Stimulated activated CD4-positive, alpha-beta T cell treated with anti-CD3 and anti-CD28 coated beads, Interleukin-1b, Interleukin-23, amount 100 ng/mL, for 48 hours (primary cell): ENCODE measurements at places on chromosomes 2 and 18.
A peak's percentile ranks its signal among the peaks of the same experiment; 100 is the strongest.

GRCh38 chr2:49177194-49177593 is 22.9 kb upstream of the FSHR start:
- DNase-seq: no peak

DNA sequence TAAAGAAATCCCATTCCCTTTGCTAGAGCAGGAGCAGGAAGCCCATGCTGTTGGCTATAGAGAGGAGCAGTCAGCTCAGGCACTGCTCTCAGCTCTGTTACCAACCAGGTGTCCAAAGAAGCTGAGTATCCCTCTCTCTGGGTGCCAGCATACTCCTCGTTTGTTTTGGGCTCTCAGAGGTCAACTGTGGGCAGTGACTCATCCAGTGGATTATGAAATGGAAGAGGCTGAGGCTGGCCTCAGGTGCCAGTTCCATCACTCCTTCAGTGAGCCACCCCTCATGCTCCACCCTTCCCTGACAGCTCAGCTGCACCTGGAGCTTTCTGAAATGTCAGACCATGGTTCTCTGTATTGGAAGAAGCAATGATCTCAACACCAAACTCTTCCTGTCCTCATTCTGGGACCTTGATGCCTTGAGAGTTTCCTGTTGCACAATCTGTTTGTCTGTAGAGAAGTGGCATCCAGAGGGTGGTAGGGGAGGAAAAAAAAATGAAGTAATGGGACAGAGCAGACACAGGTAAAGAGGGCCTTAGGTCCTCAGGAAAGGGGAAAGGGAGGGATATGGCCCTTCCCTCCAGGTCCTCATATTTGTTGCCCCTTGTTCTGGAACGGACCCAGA is 31.2 kb upstream of the EN1 start:
- no peak for DNase-seq

DNA sequence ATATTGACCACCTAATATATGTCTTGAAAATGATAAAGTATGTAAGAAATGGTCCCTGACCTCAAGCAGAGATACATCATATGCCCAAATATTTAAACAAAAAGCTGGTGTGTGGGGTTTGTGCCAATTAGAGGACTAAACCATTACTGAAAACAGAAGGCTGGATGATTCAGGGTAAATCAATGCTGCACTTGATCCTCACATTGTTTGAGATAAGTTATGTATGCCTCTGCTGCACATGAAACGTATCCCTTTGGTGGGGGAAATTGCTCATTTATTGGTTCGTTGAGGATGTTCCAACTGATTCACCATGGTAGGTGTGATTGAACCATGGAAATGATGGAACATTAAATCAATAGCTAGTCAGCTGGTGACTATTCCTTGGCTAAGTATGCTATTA is 24.7 kb upstream of the DARS1 start:
- no peak for DNase-seq

GRCh38 chr2:328761-329160 is 40.9 kb upstream of the ALKAL2 start:
- DNase-seq: no peak

GRCh38 chr18:44181951-44182747 is 498.5 kb upstream of the SETBP1 start:
- DNase-seq: no peak

DNA sequence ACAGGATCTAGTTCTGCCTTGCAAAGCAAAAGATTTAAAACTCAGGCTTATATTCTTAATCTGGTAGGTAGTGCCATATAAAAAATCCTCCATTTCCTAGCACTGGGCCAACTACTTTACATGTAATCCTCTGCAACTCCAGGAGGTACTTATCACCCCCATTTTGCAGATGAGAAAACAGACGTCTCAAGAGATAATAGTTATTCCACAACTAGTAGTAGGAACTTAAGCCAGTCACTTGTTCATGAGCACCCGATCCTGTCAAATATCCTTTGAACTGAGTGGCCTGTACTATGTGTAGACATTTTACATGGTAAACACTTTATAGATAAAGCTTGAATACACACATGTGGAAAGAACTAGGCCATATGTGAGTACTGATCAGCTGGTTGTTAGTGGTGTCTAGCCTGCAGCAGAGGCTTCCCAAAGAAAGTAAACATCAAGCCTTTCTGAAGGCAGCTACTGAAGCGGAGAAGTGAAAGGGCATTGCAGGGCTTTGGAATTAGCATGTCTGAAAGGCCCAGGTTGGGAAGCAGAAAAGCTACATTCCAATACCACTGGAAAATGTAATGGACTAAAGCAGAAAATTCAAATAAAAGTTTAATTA is 48.0 kb downstream of the NAB1 start:
- no peak for DNase-seq

DNA sequence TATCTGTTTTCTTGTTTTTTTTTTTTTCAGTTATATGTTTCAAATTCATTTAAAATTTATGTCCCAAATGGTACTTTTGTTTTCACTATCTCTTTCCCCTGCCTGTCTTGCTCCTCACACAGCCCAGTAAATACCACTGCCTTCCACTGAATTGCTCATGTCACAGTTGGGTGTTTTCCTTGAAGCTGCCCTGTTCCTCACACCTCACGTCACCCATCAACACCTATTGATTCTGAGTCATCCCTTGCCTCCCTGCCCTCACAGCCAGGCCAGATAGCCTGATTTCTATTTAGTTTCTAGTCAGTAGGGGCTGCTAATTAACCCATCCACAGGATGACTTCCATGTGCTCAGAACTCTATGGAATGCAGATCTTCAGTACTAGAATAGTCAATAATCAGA is 25.3 kb downstream of the FSHR start:
- DNase-seq: no peak

DNA sequence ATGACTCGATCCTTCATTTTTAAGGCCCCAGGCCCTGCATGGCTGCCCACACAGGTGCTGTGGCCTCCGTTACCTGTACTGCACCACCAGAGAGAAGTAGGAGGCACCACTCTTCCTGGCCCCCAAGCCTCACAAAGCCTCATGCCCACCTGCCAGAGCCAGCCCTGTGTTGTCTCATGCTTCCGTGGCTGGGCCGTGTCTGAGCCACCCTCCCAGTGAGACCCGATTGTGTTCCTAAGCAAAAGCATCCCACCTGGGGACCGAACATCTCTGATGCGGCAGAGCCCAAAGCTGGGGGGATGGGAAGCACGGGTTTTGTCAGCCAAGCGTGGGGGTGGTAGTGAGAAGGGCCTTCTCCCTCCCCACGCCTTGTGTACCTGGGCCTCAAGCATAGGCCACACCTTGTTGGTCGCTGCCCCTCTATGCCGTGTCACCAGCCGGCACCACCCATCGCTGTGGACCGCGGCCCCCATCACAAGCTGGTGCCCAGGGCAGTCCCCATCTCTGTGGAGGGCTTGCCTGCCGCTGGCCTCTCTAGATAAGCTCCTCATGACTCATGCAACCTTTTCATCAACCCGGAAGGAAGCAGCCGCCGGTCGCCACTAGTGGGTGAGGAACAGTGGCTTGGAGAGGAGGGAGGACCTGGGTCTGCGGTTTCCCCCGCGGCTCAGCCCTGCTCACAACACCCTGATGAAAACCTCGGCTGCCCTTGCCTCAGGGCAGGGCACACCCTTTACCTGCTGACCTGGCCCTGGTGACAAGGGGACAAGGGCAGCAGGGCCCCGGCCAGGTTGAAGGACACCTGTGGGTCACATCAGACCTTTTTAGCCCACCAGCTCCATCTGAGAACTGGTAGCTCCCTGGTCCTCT is 2.7 kb upstream of the RNPEPL1 start:
- peak; percentile 93 for DNase-seq

- no peak for DNase-seq
Observed at GRCh38 chr2:40251137-40251536, 200.8 kb downstream of the SLC8A1 start.

DNA sequence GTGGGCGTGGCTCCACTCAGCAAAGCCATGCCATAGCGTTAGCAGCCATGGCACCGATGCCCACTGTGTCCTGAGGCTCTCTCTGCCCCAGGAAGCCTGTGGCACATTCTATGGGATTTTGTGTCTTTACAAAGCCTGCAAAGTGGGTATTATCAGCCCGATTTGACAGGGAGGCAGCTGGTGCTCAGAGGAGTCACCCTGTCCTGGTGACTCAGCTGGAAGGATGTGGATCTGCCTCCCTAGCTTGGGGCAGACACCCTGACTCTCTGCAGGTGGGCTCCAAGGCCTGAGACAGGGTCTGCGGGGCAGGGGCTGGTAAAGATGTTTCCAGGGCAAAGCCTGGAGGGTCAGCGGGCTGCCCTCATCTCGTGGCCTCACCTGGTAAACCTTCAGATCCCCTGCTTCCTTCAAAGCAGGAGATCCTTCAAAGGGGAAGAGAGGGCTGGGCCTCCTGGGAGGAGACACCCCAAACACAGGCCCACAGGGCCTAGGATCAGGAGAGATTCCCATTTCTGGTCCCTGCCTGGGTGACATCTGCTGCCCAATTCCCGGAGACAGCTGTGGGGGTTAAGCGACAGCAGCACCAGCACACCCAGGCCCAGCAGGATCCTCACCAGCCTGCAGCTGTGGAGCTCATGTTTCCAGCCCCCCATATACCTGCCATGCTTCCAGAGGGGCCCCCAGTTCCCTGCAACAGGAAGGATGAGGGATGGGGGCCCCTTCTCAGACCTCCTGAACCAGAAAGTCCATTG is 3.0 kb upstream of the ASB1 start:
- DNase-seq: no peak

GRCh38 chr2:197248001-197248401 is 62.6 kb downstream of the ANKRD44 start:
- no peak for DNase-seq

GRCh38 chr2:84827978-84828575 is 52.8 kb downstream of the TRABD2A start:
- DNase-seq: no peak

DNA sequence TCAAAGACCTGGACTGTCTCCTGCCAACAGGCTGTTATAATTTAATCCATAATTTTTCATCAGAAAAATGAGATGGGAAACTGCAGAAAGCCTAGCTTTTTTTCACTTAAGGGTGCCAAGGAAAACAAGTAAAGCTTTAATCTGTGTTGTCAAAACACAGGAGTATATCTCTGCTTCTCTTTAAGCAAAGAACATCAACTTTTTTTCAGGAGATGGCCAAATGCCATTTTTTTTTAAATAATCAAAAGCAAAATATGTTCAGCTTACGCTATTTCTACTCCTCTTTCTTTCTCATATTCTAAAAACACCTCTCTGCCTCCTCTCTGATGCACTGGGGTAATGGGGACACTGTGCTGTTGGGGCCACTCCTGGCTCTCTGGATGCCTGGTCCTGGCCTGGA is 73.1 kb upstream of the NXPH2 start:
- no peak for DNase-seq

DNA sequence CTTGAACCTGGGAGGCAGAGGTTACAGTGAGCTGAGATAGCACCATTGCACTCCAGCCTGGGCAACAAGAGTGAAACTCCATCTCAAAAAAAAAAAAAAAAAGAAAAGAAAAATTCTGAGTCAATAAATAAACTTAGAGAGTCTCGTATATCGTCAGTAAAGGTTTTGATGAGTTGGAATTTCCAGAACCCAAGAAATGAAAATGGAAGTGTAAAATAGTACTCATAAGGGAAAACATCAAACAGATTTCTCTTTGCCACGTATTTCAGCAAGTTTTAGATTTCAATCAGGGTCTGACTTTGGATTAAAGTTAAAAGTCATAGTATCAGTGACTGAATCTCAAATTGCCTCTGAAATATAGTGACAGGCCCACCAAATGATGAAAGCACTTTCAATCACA is 71.4 kb upstream of the SPOPL start:
- DNase-seq: no peak

- no peak for DNase-seq
Observed at GRCh38 chr18:68152770-68153169, 562.1 kb downstream of the TMX3 start.

- no peak for DNase-seq
Observed at GRCh38 chr2:130303169-130303568, 39.5 kb upstream of the IMP4 start.

DNA sequence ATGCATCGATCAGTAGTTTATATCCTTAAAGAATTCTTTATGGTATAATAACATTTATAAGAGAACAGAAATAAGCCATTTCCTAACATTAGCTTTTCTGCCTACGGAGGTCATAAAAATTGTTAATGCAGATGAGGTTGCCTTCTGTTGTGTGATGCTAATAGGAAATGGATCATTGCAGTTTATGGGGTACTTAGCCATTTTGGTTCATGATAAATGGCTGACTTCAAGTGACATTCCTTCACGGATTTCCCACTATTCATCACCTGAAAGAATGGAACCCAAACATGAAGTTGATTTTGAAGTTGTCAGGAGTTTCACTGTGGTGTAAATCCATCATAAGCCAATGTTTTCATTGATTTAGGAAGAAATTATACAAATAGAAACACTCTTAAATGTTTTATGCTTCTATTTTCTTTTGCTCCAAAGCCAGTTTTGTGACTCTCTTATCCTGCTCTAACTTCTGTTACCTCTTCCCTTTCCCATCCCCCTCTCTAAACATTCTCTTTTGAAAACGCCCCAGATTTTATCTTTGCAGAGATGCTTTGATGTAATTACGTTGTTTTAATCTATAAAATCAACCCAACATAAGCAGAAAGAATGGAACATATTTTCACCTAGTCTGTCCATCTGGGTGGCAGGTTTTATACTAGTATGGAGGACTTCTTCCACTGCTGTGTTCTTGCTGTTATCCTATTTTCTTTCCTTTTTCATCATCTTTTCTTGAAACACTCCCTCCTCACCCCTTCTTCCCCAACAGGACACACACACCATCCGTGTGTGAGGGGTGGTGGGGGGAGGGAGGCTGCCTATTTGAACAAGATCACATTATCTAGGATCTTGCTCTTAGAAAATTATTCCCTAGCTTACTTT is 58.2 kb downstream of the GREB1L start:
- DNase-seq: no peak

- no peak for DNase-seq
Observed at GRCh38 chr2:133856678-133857077, 288.4 kb upstream of the NCKAP5 start.

DNA sequence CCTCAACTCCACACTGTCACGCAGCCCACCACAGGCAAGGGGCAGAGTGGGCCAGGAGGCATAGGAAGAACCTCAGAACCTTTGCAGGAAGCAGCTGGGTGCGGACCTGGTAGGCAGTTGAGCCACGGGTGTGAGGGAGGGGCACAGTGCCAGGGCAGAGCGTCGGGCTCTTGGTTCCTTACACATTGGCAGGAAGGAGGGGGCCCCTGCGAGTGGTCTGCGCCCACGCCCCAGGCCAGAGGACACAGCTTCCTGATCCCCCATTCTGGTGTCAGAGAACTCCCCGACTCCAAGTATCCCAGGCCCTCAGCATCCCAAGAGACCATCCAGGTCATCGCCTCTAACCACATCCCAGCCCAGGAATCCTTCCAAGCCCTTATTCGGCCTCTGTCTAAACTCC is 61.5 kb downstream of the TNS1 start:
- DNase-seq: no peak

DNA sequence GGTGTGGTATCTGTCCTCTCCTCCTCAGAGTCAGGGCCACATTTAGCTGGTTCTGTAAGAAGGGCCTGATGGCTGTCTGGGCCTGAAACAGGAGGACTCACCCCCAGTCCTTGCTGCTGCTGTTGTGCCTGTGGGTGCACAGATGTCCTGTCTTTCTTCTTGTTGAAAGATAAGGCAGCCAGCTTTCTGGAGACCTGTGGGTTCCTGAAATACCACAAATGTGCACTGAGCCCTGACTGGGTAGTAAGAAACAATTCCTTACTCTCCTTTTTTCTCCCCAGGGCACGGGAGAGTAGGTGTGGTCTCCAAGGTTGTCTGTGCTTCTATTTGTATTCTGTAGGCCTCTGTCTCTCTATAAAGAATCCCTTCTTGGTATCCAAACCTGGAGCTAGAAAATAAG is 96.2 kb upstream of the DLX2 start:
- no peak for DNase-seq

- DNase-seq: no peak
Observed at GRCh38 chr18:6022074-6022444, 126.7 kb upstream of the TMEM200C start.

- DNase-seq: no peak
Observed at GRCh38 chr2:215979620-215980019, 33.7 kb downstream of the MREG start.
